ENCODE measurements at places on chromosomes 12 and 14. TPM values are rescaled to one million over a fixed set of nuclear protein-coding genes. Genes with fewer than 3 reads are reported as not detected.

Gene RARG
- 5.8 TPM for total RNA-seq

Gene CATSPERB
- 5.1 TPM for total RNA-seq

Gene RASAL1
- total RNA-seq: 0.24 TPM

Gene OASL
- 1.2 TPM for total RNA-seq

Gene A2ML1
- total RNA-seq: 21.2 TPM

Gene OTX2
- total RNA-seq: 3.4 TPM

Gene RNASE4
- 96.5 TPM for total RNA-seq

Gene FGF6
- total RNA-seq: 1.4 TPM

Gene STON2
- total RNA-seq: 14.0 TPM

Gene ADAM21
- total RNA-seq: 3.4 TPM

Gene STYK1
- 2.4 TPM for total RNA-seq

Gene PTHLH
- total RNA-seq: 11.1 TPM

Gene SIX6
- 1.2 TPM for total RNA-seq

Gene MANSC1
- 1.2 TPM for total RNA-seq

Gene PRR13
- total RNA-seq: 26.0 TPM

Gene GPR68
- not detected for total RNA-seq

Gene HCAR1
- total RNA-seq: 3.4 TPM

Gene MTERF2
- total RNA-seq: 7.7 TPM

Gene KCNMB4
- 7.9 TPM for total RNA-seq

Gene HPD
- not detected for total RNA-seq

Gene CCDC196
- 1.9 TPM for total RNA-seq

Gene NGB
- not detected for total RNA-seq

Gene C3AR1
- 9.6 TPM for total RNA-seq

Gene GLIPR1L2
- total RNA-seq: 2.9 TPM

Gene GTF2A1
- 39.7 TPM for total RNA-seq

Gene RTL1
- 3.6 TPM for total RNA-seq

Gene GLS2
- 0.72 TPM for total RNA-seq

Gene KRT6B
- total RNA-seq: 8.2 TPM

Gene PRR4
- total RNA-seq: 3.9 TPM

Gene SLC25A47
- total RNA-seq: not detected

Gene TMEM30B
- total RNA-seq: 12.3 TPM

Gene PIWIL1
- 1.4 TPM for total RNA-seq

Gene SMIM41
- not detected for total RNA-seq

Gene SLCO1B3
- 0.24 TPM for total RNA-seq

Gene CPNE6
- 2.4 TPM for total RNA-seq

Gene GLIPR1L1
- not detected for total RNA-seq

Gene CLEC9A
- total RNA-seq: 36.4 TPM

Gene BDKRB2
- 7.0 TPM for total RNA-seq
